Fibroblast of upper back skin (primary cell): ENCODE measurements at places on chromosomes 13 and 19.

DNA sequence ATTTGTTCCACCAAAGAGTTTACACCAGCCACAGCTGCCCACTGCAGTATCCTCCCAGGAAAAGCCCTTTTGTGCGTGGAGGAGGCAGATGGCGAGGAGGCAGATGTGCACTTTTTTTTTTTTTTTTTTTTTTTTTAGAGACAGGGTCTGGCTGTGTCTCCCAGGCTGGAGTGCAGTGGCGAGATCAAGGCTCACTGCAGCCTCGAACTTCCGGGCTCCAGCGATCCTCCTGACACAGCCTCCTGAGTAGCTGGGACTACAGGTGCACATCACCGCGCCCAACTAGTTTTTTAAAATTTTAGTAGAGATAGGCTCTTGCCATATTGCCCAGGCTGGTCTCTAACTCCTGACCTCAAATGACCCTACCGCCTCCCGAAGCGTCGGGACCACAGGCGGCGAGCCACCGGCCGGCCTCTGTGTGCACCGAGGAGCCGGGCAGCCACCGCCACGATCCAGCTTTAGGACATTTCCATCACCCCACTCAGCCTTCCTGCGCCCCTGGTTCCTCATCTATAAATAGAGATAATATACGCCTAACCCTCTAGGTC lies 563 bp upstream of the PDCD5 start:
- DNase-seq = no peak

DNA sequence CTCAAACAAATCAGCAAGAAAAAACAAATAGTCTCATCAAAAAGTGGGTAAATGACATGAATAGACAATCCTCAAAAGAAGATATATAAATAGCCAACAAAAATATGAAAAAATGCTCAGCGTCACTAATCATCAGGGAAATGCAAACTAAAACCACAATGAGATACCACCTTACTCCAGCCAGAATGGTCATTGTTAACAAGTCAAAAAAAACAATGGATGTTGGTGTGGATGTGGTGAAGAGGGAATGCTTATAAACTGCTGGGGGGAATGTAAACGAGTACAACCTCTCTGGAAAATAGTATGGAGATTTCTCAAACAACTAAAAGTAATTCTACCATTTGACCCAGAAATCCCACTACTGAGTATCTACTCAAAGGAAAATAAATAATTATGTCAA lies 239.2 kb upstream of the RFC3 start:
- DNase-seq = no peak

- DNase-seq = no peak
Observed at GRCh38 chr13:100347968-100348367, 240.6 kb downstream of the GGACT start.

DNA sequence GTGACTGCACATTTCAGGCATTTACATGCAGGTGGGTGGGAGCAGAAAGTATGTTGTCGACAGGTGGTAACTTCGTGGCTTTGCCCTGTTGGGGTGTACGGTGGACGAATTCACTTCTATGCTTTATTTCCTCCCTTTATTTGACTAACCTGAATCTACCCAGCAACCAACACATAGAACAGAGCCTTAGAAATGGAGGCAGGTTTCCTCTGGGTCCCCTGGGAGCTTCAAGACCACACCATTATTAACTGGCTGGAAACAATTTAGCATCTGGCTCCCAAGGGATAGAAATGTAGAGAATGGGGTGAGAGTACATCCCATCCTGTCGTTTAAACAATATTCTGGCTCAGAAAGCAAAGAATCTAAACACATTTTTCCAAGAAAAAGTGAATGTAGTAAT lies 244.4 kb downstream of the DLEU7 start:
- peak; percentile 37 for DNase-seq

DNA sequence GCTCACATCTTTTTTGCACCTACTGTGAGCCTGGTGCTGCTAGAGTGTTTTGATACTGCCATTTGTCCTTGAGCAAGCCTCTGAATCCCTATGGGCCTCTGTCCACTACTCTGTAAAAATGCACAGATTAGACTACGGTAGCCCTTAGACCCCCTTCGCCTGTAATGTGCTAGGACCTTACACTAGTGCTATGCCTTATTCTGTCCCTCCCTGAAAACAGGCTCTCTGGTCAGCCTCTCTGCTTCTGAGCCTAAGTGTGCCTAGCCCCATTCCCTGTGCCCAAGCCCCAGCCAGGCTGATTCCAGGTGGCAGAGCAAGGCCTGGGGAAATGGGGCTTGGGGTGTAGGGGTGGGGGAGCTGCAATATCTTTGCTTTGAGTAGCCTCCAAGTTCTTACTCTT lies 10.7 kb downstream of the HMGB1 start:
- DNase-seq = no peak

DNA sequence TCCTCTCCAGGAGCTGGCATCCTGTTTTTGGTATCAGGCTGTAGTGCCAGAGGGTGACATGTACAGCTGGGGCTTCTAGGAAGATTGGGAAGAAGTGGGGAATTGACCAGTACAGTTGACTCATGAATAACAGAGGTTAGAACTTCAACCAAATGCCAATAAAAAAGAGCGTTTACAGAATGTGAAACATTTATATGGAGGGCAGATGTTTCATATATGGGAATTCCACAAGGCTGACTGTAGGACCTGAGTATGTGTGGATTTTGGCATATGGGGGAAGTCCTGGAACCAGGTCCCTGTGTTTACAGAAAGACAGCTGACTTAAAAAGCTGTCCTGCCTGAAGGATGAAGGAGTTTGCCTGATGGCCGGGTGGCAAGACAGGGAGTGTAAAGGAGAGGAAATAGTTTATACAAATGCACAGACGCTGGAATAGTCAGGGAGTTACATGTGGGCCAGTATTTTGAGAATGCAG lies 5.2 kb downstream of the CHAMP1 start:
- DNase-seq = peak; percentile 93

DNA sequence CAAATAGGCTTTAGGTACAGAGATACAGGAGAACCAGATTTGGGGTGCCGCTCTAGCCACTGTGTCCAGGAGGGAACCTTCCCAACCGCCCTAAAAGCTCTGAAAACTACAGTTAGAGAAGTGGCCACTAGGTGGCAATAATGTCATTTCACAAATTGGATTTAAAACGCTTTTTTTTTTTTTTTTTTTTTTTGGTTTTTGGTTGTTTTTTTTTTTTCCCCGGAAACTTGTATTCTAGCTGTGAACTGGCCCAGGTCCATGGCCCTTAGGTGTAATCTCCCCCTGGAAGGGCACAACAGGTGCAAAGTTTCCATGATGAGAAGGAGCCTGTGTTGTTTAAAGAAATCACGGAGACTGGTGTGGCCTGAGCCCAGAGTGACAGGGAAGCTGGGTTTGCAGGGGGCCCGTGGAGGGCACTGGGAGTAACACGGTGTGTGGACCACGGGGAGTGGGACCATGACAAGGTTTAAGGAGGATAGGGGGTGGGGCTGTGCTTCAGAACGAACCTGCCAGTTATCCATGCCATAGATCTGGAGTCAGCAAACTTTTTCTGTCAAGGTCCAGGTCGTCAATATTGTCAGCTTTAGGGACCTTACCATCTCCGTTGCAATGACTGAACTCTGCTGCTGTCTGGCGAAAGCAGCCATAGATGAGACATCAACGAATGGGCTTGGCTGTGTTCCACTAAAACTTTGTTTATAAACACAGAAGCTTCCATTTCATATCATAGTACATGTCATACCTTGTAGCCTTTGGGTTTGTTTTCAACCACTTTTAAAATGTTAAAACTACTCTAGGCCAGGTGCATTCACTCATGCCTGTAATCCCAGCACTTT lies 10.1 kb downstream of the OR1I1 start:
- peak; percentile 74 for DNase-seq

DNA sequence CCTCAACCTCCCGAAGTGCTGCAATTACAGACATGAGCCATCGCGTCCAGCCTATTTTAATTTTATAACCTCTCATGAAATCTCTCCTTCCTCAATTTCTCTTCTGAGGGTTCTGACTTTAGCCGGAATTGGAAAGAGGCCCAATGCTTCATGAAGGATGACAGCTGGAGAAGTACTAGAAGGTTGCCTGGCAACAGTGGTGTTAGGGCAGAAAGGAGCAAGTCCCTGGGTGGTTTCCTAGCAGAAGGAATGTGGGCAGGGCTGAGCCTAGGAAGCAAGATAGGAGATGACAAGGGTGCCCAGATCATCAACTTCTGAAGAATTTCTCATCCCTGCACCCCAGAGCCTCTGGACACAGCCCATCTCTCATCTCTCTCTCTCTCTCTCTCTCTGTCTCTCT lies 25.8 kb downstream of the CACNG6 start:
- peak; percentile 13 for DNase-seq

DNA sequence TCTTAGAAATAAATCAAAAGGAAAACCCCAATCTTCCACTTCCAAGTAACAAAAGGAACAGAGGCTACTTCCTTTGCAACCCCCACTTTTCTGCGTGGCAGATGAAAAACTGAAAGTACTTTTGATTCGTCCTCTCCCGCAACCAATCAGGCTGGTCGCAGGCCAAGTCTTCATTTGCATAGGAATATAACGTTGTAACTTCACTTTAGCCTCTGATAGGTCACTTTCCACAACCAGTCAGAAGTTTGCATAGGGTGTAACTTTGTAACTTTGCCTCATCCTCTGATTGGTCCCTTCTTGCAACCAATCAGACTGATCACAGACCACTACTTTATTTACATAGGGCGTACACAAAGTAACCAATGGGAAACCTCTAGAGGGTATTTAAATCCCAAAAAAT lies 37.2 kb downstream of the TGDS start:
- DNase-seq = no peak

GRCh38 chr13:99580500-99581268 lies 79.4 kb downstream of the TM9SF2 start:
- DNase-seq = no peak

- no peak for DNase-seq
Observed at GRCh38 chr19:13195678-13196077, 45.5 kb downstream of the IER2 start.

DNA sequence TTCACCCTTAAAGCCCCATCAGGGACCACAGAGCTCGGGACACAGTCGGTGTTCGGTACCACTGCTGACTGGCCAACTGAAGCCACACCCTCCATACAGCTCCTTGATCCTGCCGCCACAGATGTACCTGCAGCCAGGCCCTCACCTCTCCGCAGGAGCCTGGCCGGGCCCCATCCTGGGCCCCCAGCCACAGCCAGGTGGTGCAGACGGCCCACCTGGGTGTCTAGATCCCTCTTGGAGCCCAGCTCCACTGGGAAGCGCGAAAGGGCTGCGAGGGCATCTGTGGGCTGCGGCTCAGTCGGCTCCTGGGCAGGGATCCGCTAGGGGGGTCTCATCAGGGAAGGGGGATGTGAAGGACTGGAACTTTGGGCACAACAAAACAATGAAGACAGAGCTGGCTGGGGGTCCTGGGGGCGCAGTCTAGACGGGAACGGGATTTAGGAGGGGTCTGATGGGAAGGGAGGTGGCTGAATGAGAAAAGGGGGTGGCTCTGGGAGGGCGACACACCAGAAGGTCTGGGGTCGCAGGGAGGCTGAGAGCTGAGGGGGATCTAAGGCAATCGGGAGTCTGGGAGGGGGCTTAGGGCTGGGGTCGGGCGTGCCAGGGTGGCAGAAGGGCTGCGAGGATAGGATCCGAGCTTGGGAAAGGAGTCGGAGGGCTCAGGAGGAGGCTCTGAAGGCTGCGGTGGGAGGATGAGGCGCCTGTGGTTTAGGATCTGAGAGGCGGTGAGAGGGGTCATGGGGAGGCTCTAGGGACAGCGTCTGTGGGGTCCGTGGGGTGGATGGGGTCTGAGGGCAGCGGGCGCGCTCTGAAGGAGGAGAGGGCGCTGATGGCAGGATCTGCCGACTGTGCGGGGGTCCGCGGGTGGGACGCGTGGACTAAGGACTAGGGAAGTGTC lies 15.8 kb downstream of the PRODH2 start:
- DNase-seq = no peak

DNA sequence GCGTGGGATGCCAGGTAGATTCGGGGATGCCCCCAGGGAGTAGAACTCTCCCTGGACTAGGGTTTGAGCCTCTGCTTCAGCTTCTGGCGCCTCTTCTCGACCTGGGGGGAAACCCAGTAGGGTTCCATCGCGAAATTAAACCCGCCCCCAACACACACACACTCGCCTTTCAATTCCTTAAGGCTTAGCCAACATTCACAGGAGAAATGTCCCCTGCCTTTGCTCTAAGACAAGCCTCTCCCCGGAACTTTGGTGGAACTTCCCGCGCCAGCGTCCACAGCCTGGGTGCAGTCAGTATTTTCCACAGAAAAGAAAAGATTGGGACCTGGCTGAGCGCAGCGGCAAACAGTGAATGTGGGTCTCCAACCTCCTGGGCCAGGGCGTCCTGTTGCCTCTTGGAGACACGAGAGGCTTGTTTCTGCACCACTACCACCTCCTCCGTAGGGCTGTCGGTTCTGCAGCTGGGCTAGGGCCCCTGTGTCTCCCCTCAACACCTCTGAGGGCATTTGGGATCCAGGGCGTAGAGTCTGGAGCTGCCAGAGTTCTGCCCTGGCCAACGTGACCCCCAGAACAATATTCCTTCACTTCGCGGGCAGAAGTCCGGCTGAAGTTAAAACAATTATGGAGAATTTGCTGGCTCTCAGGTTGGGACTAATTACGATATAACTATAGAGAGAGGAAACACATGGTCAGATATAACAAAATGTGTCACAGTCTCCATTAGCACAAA lies 3.2 kb downstream of the PDX1 start:
- no peak for DNase-seq

DNA sequence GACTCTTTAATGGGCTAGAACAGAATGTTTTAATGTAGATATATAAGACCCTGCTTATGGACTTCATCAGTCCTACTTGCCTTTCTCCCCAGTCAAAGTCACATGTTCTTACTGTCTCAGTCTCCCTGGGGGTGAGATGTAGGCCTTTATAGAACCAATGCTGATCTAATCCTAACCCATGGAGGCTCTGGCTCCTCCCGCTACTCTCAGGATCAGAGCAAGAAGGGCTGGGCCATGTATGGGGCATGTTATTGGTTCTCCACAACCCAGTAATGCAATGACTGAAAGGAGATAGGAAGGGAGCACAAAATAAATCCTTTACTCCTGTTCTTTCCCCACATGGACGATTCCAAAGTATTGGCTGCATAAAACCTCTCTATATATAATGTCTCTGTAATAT lies 82.3 kb downstream of the UGGT2 start:
- no peak for DNase-seq

DNA sequence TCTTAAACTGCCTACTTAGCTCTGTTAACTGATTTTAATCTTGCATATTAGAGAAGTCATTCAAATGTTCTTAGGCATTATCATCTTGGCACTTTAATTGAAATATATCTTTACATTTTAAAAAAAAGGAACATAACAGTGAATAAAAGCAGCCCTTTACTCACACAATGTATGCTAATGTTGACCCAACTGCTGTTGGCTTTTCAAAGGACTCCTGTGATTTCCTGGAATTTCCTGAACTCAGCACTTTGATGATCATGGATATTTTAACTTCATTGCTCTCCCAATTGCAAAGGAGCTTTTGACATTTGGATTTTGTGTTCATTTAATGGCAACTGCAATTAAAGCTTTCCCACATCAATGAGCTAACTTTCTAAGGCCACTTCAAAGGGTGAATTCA lies 1230.3 kb downstream of the DIAPH3 start:
- no peak for DNase-seq

DNA sequence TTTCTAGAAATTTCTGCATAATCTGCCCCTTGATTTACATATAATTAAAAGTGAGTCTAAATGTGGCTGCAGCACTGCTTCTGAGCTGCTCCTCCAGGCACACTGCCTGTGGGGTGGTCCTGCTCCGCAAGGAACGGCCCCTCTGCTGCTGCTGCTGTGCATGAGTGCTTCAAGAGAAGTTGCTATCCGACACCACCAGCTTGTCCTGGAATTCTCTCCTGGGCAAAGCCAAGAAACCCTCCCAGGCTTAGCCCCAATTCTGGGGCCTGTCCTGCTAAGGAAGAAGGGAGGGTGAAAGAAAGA lies 7.5 kb upstream of the PDCD5 start:
- no peak for DNase-seq
